ENCODE measurements at places on chromosomes 2 and 18.

- DNase-seq: peak; percentile 38
Measured at GRCh38 chr2:218962859-218963492, 3.5 kb downstream of the CDK5R2 start.

DNA sequence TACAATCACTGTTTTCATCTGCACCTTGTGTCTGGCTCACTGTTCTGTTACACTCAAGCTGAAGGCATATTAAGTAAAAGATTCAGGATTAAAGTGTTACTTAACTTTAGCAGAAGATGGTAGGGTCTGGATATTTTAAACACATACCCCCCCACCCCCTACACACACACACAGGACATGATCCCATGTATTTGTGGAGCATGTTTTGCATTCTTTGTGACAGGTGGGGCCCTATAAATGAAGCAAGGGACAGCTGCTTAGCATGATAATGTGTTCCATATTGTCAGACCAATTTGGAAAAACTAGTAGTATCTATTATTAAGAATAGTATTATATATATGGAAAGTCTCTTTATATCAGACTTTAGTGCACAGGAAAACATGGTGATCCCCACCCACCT, 335.2 kb upstream of the TNP1 start:
- no peak for DNase-seq

DNA sequence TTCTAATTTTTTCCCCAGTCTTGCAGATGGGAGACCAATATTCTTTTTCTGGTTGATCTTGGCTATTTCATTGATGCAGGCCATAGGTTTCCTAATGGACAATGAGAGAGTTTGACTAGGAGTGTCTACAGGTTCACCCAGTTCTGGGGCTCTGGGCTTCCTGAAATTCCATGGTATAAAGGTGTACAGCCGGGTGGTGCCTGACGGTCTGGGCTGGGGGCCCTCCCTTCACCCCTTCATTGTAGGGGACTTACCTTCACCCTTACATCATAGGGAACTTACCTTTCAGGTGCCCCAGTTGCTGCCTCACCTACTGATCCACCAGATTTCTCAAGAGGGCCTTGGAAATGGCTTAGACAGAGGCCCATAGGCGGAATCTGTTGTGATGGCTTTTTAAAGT, 13.0 kb upstream of the LAPTM4A start:
- no peak for DNase-seq

DNA sequence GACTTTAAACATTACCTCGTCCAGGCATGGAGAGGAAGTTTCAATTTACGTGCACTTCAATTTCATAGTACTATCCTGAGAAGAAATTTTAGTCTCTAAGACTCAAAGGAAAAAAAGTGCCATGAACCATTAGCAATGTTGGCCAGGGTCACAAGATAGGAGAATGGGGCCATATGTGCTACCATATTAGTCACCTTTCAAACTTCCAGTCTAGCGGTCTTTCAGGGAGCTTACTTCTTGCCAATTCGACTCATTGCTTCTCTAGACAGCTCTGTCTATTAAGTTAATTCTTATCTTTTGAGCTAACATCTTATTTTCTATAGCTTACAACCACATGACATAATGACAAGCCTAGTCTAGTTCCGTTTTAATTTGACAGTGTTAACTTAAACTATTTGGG, 129.1 kb downstream of the ANKRD44 start:
- DNase-seq: no peak

DNA sequence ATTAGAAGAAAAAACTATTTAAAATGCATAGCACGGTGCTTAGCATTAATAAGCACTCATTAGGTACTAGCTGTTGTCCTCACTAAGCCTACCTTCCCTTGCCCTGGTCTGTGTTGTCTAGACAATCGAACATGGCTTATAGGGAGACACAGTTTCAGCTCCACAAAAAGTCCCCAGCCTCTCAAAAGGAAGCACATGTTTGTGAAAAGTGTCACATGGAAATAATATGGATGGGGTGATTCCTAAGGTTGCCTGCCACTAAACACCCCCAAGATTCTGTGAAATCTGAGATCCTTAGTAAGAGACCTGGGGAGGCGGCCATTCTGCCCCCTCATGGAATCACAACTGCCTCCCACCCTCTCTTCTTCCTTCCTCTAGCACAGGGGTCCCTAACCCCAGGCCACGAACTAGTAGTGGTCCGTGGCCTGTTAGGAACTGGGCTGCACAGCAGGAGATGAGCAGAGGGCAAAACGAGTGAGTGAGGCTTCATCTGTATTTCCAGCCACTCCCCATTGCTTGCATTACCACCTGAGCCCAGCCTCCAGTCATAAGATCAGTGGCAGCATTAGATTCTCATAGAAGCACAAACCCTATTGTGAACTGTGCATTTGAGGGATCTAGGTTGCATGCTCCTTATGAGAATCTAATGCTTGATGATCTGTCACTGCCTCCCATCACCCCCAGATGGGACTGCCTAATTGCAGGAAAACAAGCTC, 59.6 kb upstream of the NDUFV2 start:
- no peak for DNase-seq

DNA sequence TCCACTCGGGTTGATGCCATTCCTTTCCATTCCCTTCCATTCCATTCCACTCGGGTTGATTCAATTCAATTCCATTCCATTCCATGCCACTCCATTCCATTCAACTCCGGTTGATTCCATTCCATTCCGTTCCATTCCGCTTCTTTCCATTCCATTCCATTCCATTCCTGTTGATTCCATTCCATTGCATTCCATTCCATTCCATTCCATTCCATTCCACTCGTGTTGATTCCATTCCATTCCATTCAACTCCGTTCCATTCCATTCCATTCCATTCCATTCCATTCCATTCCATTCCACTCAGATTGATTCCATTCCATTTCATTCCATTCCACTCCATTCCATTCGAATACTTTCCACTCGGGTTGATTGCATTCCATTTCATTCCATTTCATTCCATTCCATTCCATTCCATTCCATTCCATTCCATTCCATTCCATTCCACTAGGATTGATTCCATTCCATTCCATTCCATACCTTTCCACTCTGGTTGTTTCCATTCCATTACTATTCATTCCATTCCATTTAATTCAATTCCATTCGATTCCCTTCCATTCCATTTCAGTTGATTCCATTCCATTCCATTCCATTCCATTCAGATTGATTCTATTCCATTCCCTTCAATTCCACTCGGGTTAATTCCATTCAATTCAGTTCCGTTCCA, 1141.8 kb downstream of the RPIA start:
- DNase-seq: no peak

- DNase-seq: no peak
Measured at GRCh38 chr2:230537531-230537976, 121.6 kb downstream of the SP100 start.

DNA sequence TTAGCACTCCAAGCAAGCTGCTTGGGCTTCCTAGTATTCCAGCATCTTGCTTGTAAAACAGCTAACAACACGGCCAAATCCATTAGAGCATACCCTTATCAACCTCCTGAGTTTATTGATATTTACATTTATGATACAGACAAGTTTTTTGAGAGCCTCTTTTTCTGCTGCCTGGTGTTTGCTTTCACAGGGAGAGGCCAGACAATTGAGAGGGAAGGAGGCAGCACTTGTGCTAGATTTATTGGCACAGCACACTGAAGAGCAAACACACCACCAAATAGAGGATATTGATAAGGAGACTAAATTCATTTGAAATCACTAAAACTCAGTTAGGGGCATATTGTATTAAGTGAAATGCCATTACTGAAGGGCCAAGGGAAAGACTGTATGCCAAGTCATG, 1142.3 kb upstream of the FANCL start:
- no peak for DNase-seq

- DNase-seq: no peak
Measured at GRCh38 chr18:31489311-31489710, 8.7 kb upstream of the DSG2 start.

DNA sequence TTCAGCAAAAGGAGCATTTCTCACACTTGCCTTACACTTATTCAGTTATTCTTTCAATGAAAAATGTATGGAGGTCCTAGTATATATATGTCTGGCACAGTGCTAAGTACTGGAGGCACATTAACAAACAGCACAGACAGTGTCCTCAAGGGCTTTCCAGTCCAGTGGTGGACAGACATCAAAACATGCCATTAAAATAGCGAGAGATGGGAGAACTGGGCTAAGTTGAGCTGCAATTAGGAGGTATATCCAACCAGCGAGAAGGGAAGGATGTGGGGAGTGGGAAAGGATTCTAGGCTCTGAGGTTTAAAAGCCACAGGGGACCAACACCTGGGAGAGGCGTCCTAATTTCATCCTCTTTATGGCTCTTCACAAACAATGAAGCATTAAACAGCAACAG, 127.5 kb upstream of the TTC39C start:
- DNase-seq: no peak

GRCh38 chr18:37889963-37890362, 324.4 kb upstream of the CELF4 start:
- no peak for DNase-seq

Measured in CD4-positive, alpha-beta T cell (primary cell).